Glomerular endothelial cell (primary cell): ENCODE measurements at places on chromosomes 11 and 22. TPM values are rescaled to one million over a fixed set of nuclear protein-coding genes. Genes with fewer than 3 reads are reported as not detected.

Gene YWHAH
- total RNA-seq = 143 and 188 TPM in 2 replicates

DNA sequence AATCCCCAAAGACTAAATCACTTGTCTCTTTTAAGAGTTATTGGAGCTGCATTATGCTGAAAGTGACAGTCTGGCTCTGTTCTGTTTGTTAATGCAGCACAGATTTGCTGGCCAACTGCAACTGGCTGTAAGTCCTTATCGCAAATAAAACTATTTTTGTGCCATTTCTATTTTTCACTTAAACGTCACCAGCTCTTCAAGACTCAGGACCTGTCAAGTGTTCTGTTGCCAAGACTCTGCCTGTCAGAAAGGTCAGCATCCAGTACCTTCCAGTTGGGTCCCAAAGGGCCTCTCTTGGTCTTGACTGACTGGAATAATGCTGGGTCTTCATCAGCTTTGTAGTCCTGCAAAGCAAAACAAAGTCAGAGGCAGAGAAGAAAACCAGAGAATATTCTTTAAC is 45.6 kb downstream of the PITPNB start:
- DNase-seq = no peak

DNA sequence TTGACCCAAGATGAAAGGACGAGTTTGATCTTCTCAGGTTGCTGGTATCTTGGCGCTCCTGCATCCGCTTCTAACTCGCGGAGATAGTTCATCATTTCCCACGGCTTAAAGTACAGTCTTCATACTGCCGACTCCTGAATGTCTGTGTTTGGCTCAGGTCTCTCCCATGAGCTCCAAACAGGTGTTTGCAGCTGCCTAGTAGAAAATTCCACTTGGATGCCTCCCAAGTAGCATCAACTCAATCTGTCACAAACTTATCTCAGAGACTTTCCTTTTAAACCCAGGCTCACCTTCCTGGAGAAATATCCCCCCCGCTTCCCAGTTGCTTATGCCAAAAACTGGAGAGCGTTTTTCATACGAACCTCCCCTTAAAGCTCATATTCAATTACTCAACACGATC is 986.5 kb downstream of the TBC1D22A start:
- no peak for DNase-seq

- no peak for DNase-seq
Measured at GRCh38 chr11:21306739-21307358, 637.5 kb downstream of the NELL1 start.

GRCh38 chr11:121807051-121807450 is 309.0 kb downstream of the BLID start:
- no peak for DNase-seq

- DNase-seq = no peak
Measured at GRCh38 chr11:126293726-126294125, 10.1 kb upstream of the DCPS start.

DNA sequence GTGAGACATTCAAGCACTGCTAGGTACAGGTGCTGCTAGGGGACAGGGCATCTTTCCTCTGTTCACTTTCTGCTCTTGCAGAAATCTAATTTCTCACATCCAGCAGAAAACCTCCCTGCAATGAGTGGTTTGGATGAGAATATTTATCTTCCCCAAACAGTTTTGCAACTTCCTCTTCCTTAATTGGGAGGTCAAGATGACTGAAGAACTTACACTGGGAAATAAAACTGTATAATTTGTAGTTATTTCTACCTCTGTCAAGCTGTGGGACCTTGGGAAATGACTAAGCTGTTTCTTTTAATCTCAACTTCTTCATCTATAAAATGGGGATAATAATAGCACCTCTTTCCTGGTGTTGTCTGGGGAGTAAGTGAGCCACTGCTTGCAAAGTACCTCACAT is 69.8 kb downstream of the PRR5L start:
- no peak for DNase-seq

GRCh38 chr22:36162127-36163034 is 1.8 kb upstream of the APOL3 start:
- no peak for DNase-seq
